Activated CD8-positive, alpha-beta memory T cell treated with anti-CD3 and anti-CD28 coated beads, Interleukin-2, amount 50 U/mL, for 4 hours (primary cell): ENCODE measurements at places on chromosomes 1 and 21.
A peak's percentile ranks its signal among the peaks of the same experiment; 100 is the strongest.

- no peak for DNase-seq
These were observed 5.0 kb downstream of the TMEM240 start for GRCh38 chr1:1535201-1536018.

- no peak for DNase-seq
These were observed 150.8 kb downstream of the VPS13D start for GRCh38 chr1:12380326-12381249.

DNA sequence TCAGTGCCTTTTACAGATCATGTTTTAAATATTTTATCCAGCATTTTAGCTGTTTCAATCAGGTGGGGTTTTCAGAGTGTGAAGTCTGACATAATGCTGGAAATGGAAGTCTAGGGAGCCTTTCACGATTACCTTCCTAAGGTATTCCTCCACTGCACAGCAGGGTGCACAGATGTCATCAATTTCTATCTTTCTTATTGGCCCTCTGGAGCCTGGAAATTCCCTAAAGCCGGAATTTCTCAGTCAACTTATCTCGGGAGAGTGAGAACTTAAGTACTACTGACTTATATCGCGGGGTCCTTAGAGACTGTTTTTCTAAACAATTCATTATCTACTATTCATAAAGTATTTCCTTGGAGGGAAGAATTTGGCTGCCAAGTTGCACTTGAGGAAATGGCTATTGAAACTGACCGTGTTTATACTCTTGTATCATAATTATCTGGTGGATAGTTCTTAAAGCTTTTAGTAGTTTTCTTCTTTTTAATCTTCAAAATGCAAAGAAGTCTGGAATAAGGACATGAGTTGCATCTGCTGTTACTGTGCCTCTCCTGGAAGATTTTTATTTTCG lies 311.8 kb upstream of the B3GALT2 start:
- no peak for DNase-seq

DNA sequence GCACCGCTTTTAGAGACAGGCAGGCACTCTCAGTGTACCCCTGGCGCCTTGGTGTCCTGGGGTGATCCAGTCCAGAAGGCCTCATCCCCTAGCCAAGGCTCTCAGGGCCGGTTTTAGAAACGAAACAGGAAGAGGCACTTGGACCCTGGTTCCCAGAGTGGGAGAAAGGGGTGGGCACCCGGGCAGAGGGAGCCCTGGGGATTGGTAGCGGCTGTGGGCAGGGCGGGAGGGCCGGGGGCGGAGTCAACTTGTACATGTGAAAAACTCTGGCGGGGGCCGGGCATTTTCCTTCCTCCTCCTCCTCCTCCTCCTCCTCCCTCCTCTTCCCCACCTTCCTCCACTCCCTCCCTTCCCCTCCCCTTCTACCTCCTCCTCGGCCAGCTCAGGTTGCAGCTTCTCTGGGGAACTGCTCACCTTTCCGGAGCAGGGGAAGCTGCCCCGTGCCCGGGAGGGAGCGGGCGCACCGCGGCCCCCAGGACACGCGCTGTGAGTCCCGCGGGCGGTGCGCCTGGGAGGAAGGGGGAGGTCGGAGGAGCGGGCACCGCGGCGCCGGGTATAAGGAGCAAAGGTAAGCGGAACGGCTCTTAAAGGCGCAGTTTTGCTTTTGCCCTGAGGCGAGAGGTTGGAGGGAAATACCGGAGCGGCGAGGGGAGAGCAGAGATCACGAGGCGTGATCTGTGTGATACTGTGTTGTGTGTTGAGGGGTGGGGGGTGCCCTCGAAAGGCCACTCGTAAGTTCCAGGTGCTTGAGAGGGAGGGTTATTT lies at the start of gene CDK18:
CDK18 (plus strand) TSS at position 359 of the 765 bp plus-strand sequence. CDS start 18,499 bp downstream, outside the sequence.
- DNase-seq = peak; percentile 50

GRCh38 chr1:94103608-94104007 lies 17.3 kb downstream of the ABCA4 start:
- no peak for DNase-seq

DNA sequence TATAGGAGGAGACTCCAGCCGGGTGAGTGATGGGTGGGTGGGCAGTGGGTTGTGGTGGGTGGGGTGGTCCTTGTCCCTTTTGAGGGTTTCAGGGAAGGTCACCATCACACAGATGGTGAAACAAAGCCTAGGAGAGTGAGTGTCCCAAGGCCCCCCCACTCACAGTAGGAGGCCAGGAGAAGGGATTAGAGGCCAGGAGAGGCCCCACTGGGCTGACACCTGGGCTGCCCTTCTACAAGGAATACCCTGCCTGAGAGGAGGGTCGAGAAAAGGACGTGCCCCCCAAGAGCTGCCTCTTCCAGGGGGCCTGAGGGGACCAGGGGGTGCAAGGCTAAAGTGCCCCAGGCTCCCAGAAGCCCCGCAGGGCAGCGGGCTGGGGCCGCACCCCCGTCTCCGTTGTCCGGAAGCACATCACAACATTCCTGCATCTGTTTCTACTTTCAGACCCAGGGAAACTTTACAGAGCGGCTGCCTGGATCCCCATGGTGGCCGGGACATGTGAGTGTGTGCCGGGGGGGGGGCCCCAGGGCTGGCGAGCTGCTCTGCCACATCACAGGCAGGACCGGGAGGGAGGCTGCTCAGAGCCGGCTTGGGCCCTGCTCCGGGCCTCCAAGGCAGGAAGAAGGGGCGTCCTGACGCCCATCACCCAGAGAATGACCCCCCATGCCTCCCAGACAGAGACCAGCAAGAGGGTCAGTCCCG lies 68.2 kb downstream of the ARHGEF16 start:
- no peak for DNase-seq
